ENCODE measurements at places on chromosomes 12 and 14.

GRCh38 chr12:19048943-19049342 is 80.6 kb upstream of the PLEKHA5 start:
- DNase-seq = no peak

DNA sequence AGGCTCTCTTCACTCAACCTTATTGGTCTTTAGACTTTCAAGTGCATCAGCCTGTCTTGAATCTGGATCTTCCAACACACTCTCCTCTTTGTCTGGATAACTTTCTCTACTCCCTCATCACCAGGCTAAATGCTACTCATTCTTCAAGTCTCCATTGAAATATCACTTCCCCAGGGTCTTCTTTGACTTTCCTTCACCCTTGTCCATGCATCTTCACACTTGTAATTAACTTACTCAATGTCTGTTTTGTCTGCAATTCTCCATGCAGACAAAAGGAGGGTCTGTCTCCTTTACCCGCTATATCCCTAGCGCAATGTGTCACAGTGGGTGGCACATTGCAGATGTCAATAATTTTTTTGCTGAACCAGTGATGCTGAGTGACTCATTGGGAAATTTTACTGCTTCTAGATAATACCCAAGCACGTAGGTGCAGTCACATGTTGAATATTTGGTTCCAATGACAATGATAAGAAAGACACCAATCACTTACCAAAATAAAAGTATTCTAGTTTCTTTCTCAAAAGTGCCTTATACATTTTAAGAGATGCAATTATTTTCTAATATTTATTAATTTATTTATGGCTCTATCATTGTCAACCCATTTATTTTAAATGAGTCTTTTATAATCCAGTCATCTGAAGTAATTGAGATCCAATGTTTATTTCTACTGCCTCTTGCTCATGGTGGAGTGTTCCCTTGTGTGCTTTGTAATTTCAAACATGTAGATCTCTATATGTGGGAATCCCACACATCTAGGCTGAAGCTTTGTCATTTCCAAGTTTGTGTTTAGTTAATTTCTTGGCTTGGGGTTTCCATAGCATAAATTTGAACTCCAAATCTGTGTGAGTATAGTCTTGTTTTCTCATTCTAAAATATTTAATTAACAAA is 21.7 kb upstream of the RFC5 start:
- no peak for DNase-seq

- DNase-seq = no peak
Observed at GRCh38 chr12:122878780-122879612, 16.9 kb downstream of the VPS37B start.

DNA sequence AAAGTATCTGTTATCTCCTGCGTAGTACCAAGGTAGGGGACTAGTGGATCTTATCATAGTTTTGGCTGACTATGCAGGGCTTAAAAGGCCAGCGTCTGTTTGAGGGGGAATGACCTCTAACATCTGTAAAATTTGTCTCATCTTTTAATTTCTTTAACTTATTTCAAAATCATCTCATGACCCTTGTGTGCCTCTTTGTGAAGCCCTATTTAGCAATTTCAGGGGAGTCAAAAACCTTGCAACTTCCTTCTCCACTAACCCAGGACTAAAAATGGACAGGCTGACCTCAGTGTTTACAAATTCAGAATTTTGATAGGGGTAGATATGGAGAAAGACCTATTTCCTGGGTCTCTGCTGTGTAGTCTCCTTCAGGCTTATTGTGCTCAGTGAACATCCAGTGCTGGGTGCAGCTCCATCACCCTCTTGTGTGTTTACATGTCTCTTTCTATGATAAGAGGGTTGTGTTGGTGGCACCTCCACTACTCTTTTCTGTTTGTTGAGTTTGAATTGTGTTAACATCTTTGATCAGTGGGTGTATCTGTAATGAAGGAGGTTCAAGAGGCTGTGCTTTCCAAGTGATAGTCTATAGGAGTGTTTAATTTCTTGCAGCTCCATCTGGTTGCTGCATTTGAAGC is 14.3 kb downstream of the NECAP1 start:
- DNase-seq = no peak

DNA sequence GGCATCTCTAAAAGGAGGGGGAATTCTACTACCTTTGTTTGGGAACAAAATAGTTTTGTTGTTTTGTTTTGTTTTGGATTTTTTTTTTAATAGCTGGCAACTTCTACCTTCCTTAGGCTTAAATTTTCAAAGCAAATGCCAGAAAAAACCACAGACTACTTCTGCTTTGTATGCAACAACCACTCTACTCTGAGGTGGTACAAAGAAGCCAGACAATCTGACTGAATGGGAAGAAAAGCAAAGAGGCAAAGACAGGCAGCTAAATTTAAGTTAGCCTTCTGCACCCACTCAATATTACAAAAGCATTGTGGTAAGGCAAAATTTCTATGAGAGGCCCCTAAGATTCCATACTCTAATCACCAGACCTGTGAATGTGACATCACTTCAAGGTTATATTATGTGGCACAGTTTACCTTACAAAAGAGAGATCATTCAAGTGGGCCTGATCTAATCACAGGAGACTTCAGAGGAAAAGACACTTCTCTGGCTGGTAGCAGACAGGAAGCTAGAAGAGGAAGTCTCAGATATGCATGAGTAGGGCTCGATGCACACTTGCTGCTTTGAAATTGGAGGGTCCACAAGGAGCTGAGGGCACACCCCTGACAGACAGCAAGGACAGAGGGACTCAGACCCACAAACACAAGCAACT is 566.6 kb downstream of the RPS29 start:
- no peak for DNase-seq

- DNase-seq = no peak
Observed at GRCh38 chr12:25977047-25977446, 18.6 kb downstream of the RASSF8 start.

DNA sequence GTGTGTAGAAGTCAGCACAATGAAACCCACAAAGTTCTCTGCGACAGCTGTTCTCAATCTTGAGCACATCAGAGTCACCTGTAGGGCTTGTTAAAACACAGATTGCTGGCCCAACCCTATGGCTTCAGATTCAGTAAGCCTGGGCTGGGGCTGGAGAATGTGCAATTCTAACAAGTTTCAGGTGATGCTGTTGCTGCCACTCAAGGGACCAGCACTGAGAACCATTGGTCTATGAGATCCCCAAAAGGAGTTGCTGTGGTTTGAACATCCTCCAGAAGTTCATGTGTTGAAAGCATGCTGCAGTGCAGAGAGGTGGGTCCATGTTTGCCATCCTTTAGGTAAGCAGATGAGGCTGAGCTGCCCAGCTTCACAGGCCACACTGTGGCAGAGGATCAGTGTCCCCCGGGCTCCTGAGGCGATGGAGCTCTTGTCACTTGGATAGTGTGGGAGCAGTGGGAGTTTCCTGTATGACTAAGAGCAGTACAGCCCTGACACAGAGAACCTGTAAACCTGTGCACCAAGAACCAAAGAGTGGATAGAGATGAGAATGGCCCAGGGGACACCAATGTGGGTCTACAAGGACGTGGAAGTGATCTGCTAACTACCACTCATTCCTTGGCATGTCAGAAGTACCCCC is 8.0 kb upstream of the RTRAF start:
- no peak for DNase-seq

DNA sequence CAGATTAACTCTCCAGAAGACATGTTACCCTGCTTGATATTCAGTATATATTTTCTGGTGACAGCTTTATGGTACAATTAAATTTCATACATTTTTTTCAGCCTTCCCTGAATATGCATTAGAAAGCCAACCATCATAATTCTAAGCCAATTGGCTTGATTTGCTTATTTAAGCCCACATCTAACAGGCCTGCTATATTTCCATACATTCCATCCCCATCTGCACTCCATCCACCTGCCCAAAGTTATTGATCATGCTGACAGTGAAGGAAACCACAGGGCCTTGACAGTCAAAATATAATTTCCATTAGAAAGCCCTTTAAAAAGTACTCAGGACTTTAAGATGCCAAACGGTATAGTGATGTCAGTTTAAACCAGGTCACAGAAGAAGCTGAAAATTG is 164.3 kb downstream of the GXYLT1 start:
- DNase-seq = no peak

GRCh38 chr12:116346741-116347140 is 69.2 kb upstream of the MED13L start:
- no peak for DNase-seq

DNA sequence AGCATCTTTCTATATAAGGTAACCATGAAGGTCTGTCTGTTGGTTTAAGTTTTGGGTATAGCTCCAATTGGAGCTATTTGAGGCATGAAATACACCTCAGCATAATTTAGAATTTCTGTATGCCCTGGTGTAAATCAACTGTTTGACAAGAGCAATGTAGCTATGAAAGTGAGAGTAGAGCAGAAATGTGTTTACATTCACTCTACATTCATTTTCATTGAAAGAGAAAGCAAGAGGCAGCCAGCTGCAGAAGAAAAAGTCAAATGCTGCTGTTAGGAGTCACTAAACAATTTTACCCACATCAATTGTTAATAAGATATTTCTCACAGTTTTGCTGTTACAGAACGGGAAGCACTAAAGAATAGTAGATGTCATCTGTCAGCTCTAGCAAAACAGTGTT is 252.5 kb downstream of the SLC6A15 start:
- no peak for DNase-seq

DNA sequence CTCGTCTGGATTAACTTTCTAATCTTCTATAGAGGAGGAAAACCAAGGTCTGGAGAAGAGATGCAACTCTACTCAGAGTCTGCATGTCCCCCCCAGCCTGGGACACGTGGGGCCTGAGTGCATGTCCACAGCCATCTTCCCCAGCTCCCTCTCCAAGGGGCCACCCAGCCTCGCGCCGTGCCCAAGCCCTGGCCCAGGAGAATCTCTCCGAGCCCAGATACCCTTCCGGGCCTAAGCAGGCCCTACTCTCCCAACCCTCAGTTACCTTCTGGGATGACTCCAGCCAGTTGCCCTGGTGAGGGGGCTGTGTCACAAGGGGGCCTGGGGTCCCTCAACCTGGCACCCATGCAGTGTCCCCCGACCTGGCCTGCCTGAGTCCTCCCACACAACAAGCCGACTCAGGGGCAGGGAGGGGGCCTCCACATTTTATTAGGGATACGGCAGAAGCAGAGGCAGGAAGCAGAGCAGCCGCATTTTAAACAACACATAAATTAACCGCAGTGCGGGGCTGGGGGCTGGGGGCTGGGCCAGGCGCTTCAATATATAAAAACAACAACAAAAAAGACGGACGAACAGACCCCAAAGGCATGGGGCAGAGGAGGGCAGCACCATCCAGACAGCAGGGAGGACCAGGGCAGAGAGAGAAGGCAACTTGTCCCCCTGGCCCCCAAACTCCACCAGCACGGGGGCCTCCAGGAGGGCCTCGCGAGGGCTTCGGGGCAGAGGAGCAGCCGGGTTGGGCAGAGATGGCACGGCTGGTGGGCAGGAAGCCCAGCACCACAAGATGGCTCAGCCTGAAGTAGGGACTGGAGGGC is 37.3 kb downstream of the NCKAP5L start:
- DNase-seq = no peak

GRCh38 chr12:126935435-126935834 is 1331.5 kb upstream of the TMEM132C start:
- no peak for DNase-seq

- DNase-seq = no peak
Observed at GRCh38 chr12:24718617-24719016, 230.3 kb downstream of the BCAT1 start.

DNA sequence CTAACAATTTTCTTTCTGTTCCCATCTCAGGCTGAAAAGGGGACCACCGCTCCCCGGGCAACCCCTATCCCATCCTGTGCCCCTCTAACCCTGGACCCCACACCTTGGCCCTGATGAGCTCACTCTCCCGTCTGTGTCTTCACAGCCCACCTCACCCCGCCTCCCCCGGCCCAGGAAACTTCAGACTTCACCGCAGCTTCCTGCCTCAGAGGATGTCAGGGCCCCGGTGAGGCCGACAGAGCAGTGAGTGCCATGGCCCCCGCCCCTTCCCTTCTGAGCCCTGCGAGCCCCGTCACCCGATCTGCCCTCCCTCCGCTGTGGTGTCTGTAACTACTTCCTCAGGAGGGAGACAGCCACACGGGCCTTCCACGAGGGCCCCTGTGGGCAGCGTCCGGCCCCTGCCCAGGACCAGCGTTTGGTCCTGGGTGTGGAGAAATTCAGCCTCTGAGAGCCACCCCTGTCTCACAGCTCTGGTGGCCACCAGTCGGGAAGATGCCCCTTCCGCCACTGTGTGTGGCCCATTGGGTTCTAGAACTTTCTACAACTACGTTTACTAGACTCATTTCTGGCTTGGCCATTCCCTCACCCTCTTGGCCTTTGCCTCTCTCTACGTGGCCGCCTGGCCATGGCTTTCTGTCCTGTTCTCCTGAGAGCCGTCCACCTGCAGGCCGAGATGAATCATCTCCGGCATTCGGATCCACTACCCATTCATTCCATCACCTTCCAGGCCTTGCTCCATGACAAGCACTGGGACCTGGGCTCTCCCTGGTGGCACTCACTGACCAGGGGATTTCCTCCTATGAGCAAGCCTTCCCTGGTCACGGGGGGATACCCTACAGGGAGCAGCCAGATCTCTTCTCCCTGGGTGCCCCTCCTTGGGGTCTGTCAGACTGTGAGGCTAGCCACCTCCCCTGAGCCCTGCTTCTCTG is 3.4 kb downstream of the RHOF start:
- no peak for DNase-seq

DNA sequence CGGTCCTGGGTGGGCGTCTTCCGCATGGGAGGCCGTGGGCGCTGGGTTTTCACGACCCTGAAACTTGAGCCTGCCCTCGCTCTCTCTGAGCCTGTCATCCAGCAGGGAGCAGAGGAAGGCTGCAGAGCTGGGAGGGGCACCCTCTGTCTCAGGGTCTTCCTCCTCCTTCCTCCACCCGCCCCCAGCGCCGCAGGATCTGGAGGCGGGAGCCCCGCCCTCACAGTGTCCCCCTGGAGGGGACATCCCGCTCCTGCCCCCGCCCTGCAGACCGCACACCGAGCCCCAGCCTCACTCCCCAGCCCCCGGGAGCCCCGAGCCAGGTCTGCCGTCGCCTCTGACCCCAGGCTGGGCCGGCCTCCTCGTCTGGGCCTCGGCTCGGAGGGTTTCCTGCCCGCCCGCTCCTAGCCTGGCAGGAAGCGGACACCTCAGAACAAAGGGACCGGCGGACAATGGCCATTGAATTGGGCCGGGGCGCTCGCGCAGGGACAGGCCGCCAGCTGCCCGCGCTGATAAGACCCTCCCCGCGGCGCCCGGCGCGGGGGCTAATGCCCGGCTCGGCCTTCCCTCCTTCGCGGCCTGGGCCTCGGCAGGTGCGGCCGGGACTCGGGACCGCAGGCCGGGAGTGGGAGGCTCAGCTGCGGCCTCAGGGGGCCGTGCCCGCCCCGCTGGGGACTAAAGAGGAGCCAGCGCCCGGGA is 15.3 kb upstream of the NUDT14 start:
- peak; percentile 78 for DNase-seq

DNA sequence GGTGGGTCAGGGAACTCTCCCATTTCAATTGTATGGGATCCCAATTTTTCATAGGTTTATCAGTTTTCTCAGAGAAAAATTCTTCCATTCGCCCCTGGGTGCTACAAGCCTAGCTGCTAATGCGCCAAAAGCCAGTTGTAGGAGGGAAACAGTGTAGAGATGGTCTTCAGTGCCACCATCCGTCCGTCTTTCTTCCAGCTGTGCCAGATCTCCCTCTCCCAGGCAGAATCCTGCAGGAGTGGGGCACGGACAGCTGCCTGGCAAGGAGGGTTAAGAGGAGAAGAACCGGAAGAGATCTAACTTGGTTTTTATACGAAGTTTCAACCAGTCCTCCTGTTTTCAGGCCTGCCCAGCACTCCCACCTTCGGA is 38.9 kb upstream of the FUT8 start:
- no peak for DNase-seq

GRCh38 chr12:49537231-49537751 is 1.5 kb upstream of the KCNH3 start:
- no peak for DNase-seq

Data from iPS-NIHi11 (cell line).